SHP77 (cell line): ENCODE measurements at places on chromosomes 1 and 21.

DNA sequence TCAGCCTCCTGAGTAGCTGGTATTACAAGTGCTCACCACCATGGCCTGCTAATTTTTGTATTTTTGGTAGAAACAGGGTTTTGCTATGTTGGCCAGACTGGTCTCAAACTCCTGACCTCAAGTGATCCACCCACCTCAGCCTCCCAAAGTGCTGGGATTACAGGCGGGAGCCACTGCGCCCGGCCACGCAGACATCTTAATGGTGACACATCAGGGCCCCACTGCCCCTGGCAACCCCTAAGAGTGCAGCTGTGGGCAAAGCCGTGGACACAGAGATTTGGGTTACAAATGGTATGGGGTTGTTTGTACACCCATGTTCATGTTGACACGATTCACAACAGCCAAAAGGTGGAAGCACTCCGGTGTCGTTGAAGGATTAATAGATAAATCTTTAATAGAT lies 29.8 kb downstream of the IFNGR2 start:
- no peak for DNase-seq

- DNase-seq = no peak
Observed at GRCh38 chr1:100445565-100445964, 92.4 kb upstream of the GPR88 start.

DNA sequence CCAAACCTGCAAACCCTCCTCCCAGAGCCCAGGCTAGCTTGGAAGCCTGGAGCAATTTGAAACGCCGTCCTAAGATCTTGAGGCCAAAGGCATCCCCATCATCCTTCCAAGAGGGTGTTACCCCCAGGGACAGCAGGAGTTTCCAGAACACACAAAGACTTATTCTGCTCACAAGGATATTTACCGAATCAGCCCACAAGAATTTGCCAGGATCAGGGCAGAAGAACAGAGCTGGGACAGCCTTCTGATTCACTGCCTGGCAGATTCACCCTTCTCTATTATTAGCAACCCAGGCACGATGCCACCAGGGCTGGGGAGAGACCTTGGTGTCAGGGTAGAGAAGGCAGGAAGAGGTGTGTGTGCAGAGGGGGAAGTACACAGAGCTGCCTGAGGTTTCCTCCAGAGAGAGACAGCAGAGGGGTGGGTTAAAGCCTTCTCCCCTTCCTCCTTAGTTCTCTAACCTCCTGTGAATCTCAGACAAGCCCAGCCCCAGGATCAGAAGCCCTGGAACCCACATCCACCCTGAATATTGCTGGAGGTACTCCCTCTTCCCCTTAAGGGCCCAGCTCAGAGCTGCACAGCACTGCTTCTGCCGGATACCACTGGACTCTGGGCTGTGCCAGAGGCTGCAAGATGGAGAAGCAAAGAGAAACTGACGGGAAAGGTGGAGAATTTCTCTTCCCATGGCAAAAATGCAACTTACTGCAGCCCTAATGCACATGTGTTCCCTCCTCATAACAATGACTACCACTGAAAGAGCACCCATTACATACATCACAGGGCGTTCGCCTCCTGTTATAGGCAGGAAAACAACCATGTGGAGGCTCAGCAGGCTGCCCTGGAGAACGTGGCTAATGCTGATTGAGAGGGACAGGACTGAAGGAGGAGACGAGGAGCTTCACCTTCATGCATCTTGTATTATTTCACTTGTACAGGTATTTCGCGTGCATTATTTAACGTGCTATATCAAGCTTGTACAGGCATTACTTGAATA lies 61.8 kb downstream of the ITPKB start:
- peak; percentile 29 for DNase-seq

DNA sequence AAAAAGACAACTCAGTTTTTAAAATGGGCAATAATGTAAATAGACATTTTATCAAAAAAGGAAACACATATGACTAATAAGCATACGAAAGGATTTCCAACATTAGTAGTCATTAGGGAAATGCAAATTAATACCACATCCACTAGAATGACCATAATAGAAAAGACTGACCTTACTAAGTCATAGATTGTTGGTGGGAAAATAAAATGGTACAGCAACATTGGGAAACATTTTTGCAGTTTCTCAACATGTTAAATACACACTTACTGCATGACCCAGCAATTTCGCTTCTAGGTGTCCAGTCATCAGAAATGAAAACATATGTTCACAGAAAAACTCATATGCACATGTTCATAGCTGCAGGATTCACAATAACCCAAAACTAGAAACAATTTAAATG lies 29.9 kb upstream of the SLC44A3 start:
- no peak for DNase-seq

DNA sequence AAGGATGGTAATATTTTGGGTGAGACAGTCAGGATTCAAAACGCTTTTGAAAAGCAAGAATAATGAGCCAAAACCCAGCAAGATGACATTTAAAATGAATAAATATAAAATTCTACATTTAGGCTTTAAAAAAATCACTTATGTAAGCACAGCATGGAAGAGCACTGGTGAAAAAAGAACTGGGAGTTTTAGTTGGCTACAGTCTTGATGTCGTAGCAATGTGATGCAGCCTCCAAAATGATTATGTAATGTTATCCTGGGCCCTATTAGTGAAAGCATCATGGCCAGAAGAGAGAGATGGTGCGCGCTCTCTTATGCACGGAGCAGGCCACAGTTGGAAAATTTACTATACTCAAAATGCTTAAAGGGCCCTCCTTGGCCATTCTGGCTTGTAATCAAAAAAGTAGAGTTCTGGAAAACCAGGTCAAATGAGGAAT lies 5.1 kb downstream of the KCNJ9 start:
- DNase-seq = no peak

DNA sequence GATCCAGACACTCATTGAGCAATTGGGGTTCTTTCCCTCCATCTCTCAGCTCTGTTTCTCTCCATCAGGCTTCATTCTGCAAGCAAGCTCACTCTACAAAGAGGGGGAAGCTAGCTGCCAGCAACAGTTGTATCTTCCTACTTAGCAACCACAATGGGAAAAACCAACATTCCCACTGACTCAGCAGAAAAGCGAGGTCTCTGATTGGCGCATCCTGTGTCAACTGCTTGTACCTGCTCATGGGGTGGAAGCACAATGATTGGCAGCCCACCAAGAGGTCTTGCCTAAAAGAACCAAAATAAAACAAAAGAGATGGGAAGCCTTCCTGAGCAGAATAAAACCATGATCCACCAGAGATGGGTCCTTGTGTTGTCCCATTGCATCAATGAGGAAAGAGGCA lies 4.0 kb upstream of the CDA start:
- no peak for DNase-seq

DNA sequence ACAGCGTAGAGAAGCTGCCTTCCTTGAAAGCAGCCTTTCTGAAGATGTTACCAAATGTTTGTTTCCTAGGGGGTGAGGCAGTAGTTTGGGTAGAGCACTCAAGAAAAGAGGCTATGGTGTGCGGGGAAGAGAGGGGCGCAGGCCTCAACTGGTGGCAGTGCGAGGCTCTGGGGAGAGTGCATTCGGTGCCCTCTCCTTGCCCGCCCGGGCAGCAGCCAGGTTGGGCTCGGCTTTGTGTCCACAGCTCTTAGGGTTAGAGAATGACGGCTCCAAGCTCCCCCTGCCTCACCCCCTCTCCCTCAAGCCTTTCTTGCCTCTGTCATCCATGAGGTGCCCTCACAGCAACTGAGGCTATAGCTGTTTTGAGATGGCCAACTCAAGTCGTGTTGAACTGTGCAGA lies 899 bp upstream of the SLFNL1 start:
- DNase-seq = no peak

DNA sequence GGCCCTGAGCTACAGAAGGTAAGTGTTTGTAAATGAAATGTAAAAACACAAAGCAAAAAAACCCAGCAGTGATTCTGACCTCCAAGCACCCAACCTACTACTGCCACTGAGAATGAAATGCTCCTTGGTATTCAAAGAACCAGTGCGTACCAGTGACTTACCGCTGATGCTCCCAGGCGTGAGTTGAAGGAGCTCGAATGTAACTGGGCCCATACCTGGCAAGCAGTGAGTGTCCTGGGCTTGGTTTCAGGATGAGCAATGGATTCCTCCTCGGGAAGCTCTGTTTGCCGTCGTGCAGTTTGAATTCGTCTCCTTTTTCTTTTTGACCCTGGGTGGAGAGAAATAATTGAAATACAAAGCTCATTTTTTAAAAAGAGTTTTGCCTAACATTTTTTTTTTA lies 121.9 kb downstream of the ATG4C start:
- no peak for DNase-seq

DNA sequence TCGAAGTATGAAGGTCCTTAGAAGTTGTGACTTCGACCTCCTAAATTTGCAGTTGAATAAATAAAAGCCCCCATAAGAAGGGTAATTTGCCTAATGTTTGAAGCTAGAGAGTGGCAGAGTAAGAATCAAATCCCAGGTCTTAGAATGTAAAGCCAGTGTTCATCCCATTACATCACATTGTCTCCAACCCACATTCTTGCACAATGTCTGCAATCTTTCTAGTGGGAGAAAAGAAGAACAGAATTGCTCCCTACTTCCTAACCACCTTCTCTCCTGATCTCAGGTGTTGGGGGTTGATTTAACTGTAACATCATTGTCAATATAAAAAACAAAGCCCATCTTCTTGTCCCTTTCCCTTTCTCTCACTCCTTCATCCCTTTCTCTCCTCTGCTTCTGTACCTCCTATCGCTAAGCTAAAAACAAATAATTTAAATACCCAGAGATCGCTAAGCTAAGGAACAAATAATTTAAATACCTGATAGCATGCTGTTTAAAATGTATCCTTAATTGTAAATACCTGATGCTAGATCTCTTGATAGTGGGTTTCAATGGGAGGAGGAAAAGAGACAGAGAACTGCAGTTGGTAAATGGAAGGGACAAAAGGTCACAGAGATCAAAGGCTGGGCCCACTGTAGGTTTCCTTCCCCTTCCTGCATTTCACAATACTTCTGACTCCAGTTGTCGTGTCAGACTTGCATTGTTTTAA lies 32.1 kb upstream of the CCDC190 start:
- no peak for DNase-seq

DNA sequence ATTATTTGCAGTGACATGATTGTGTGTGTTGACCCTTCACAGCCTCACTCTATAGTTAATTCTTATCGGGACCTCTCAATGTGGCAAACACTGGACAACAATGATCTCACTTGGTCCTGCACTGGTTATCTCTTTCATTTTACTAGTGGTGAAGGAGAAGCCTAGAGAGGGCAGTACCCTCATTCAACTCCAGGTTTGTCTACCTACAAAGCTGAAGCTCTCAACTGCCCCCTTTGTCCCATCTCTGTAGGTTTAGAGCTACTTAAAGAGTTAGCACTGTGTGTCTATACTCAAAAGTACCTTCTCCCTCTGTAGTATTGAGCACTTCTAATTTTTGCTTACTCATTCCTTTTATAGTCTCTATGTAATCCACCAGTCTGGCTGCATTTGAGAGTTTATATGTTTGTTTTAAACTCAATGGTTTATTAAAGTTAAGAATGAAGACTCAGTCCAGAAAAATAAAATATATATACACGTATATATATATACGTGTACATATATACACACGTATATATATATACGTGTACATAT lies 40.9 kb upstream of the BCL9 start:
- no peak for DNase-seq
